ENCODE measurements at places on chromosomes 12 and 14.

DNA sequence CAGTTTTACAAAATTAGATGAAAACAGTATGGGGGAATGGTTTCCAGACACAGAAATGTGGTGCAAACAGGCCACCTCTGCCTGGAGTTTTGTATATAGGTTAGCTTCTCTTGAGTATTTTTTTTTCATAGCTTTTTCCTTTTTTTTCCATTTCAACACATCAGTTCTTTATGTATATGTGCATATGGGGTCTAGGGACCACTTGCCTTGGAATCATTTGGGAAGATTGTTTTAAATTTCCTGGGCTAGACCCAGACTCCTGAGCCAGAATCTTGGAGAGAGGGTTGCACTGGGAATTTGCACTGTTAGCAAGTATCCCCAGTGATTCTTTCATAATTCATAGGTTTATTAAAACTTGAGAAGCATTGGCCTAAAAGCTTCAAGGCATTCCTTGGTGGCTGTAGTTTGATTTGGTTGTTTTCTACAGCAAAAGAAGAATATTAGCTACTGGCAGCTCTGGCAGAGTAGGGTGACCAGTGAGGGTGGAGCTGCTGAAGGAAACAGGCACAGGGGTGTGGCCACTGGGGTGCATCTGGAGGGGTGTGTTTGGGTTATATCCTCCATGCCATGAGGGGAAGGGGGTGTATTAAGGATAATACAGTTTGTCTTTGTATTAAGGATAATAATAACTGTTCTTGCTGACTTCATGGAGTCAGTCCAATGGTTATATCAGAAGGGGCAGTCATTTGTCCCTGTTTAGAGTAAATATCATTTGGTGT is 22.8 kb downstream of the PPP1R36 start:
- no peak for DNase-seq

DNA sequence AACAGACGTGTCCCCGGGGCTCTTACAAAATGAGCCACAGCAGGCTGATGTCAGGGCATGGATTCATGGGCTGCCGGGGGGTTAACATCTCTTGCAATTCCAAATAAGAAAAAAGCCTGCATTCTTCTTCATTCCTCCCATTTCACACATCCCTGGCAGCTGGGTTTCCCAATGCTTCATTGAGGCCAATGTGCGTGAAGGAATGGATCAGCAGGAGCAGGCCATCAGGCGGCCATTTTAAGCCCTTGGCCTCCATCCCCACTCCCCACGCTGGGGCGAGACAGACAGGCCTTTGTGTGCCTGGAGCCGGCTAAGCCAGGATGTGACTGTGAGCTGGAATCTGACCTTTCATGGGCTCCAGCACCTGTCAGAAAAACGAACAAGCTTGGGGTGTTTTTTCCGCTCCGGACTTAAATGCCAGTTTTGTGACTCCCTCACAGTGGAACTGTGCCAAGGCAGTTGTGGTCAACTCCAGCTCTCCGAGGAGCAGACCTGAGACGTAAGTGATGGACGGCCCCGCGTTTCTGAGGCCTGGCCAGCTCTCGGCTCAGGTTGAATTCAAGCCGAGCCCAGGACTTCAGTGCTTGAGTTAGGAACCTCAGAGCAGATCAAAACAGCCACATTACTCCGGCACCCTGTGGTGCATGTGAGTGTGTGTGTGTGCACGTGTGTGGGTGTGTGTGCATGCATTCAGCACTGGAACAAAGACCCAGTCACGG is 133.1 kb downstream of the TMEM30B start:
- DNase-seq: no peak

GRCh38 chr12:83866477-83866876 is 1046.1 kb downstream of the SLC6A15 start:
- no peak for DNase-seq

DNA sequence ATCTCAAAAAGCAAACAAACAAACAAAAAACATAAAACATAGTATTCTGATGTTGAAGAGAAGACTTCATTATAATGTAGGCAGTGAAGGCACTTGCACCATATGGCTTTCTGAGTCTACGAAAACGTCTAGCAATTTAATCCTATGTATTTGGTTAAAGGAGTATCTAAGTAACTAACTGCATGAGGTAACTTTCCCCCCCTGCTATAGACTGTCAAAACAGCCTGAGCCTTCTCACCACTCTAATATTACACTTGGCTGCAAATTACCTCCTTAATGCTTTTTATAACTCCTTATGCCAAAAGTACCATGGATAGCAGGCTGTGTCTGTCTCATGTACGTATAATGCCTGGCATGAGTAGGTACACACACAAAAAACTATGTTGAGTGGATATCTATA is 607.6 kb upstream of the FLRT2 start:
- DNase-seq: no peak

- no peak for DNase-seq
These were observed 3.4 kb upstream of the MYL2 start for GRCh38 chr12:110923692-110924334.

All from activated T-helper 9 cell treated with anti-CD3 and anti-CD28 coated beads, Interleukin-2, amount 50 U/mL, for 16 hours (primary cell).